ENCODE measurements at places on chromosomes 2 and 18. TPM values are rescaled to one million over a fixed set of nuclear protein-coding genes. Genes with fewer than 3 reads are reported as not detected.

PHLPP1 gene
- 2.7 TPM for total RNA-seq

REG1B gene
- not detected for total RNA-seq

DNA sequence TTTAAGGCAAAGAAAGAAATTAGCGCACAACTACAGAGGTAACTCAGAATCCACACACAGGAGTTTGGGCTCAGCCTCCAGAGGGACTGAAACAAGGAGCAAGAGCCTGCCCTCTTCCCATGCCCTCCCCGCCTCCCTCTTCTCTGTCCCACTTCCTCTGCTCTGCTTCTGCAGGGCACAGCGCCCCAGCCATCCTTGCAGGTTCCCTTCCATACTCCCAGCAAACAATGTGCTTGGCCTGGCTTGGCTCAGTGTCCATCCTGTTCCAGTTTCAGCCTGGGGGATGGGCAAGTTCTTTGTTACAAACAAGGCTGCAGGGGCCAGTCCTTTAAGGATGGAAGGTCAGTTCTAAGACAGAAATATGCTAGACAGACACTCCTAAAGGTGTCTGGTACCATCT is 133.5 kb downstream of the CDH20 start:
- no peak for DNase-seq

DNA sequence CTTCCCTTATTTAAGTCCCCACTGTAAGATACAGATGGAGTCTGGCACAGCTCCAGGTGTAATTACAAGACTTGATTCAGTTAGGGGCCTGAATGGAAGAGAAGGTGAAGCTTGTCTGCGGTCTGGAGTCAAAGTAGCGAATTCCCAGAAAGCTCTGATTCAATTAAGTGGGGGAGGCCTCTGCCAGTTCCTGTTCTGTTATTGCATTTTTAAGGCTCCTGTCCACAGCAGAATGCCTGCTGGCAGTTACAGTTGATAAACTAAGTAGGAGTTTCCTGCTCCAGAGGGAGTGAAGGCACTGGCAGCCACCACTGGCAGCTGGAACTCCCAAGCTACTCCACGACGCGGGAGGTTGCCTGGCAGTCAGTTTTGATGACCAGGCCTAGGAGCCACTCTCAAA is 181.1 kb downstream of the SOCS6 start:
- DNase-seq: no peak

DNA sequence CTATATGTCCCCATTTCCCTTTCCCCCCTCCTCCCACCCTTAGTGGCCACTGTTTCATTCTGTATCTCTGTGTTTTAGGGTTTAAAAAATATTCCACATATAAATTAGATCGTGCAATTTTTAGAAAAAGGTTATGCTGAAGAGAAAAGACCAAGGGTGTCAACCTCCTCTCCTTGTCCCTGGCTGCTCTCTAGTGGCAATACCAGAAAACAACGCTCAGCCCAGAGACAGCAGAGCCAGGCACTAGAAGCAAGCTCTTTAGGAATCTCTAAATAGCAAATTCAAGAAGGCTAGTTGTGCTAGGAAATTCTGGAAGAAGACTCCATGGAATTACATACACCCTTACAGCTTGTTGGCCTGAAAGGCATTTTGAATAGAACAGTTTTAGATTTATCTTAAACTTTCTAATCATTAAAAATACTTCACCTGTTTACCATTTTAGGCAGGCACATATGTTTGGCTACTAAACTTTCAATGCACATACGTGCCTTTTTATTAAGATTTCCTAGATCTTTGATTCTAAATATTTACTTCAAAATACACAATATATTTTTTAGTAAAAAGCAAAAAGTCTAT is 35.1 kb upstream of the RASGRP3 start:
- peak; percentile 31 for DNase-seq

DNA sequence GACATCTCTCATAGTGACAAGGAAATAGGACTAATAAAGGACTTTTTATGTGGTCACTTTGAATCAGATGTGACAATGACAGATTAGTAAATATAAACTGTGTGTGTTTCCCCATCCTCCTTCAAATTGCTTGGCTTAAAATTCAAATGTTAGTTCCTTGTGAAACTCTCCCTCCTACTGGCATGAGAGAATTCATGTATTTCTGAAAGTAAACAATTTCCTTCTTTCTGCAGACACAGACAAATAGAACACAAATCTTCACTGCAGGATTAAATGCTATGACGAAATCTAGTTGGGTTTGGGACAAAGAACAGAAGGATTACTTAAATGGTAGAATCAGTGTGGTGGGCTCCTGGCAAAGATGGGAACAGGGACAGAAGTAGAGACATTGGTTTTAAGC is 328.7 kb upstream of the FAM98A start:
- DNase-seq: no peak

DNA sequence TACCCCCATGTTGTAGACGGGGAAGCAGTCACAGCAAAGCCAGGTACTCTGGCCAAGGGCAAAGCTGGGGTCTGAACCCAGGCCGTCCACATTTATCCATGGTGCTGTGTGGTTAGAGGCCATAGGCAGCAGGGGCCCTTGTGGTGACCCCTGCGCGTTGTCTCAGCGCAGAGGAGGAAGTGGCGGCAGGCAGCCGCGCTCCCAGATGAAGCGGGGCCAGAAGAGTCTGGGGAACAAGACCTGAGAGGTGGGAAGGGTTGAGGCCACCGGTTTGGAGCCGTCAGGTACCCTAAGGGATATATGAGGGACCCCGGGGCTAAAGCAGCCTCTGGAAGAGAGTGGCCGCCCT is 770 bp downstream of the ZNF396 start:
- peak; percentile 13 for DNase-seq

GRCh38 chr18:9549405-9549804 is 65.0 kb downstream of the PPP4R1 start:
- no peak for DNase-seq

DNA sequence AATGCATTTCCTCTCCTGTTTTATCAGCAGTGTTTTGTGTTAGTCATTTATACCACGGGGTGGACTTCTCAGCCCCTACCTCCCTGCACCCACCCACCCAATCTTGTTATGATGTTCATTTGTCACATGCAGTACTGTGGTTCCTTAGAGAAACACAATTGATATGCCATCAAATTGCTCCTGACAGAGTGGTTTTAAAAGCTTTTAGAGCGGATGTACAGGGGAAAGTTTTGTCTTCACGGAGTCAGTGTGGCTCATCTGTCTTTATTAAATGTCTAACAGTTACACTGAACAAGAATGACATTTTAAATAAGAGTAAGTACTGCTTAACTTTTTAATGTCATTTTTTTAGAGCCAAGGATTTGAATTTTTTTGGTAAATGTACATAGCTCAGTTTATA is 156.9 kb downstream of the LRRTM1 start:
- DNase-seq: no peak

DNA sequence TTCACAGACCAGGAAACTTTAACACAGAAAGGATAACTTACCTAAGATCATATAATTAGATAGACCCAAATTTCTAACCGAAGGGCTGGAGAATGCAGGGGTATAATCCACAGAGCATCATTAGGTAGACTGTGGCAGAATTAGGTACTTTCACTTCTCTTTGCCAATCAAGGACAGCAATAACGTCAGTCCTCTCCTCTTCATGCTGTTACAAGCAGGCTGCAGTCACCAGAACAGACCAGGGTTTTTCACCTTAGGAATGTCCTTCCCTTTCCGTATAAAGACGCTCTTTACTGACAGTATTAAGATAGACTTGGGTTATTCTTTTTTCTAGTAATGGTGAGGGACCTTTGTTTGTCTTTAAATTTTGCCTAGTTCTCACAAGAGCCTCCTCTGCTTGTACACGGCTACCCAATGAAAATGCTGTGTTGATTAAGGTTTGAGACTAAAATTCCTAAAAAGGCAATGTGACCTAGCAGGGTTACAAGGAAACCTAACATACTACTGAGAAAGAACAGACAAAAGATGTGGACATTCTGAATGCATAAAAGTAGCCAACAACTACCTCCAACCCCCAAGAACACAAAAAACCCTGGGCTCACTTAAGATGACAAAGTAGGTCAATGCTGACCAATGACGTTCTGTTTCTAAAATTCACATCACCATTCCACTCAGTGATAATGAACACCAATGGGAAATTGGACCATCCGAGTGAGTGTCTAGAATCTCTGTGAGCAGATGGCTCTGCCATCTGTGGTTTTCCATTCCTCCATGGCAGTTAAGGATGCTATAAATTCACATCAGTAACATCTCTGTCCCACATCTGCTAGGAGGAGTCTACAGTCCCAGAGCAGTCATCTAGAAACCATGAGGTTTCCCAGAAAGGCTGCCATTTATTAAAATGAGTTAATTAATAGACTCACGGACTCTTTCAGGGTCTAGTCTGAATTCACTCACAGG is 2.1 kb downstream of the PDIA6 start:
- DNase-seq: no peak

DNA sequence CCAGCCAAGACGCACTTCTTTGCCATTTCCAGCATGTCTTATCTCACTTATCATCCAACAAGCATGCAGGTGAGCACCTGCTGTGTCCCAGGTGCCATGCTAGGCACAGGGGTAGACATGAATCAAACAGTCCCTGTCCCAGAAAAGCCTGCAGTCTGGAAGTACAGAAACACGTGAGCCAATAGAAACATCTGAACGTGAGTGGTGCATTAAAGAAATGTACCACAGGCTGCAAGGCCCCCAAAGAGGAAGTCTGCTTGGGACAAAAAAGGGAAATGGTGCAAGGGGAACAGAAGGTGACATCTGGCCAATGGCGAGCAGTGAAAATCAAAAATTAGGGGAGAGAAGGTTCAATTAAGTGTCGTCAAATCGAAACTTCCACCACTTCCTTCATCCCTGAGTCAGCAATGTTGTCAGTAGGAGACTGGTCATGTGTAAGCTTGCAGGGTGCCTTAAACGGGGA is 17.6 kb upstream of the TMEM247 start:
- DNase-seq: no peak

DNA sequence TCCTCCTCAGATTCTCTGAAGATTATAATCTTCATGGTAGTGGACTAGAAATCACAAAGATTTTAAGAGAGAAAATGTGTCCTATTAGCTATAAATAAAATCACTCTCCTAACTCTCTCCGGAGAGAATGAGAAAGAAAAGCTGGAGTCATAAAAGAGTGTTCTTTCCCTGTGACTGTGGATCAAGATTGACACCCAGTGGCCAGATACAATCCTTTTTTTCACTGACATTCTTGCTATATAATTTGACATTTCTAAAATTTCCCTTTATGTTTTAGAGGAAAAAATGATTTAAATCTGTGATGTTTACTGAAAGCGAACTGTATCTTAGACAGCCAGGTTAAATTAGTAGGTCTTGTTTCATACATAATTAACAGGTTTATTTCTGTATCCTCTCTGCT is 35.4 kb upstream of the LRP2 start:
- DNase-seq: no peak

GRCh38 chr2:183532514-183532913 is 408.3 kb downstream of the NUP35 start:
- DNase-seq: no peak

DNA sequence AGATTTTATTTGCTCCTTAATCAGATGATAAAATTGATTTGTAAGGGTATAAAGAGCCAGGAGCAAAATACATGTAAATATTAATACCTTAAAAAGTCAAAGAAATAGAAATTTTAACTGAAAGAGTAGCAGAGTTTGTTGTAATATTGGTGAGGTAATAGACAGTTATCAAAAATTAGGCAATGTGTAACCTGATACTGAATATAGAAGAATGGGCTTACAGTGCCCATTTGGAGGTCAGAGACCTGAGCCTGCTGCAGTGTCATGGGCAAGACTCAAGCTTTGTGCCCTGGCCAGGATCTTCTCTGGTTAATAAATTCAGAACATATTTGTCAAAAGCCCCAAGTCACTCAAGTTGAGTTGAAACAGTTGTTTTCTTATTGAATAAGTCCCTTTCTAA is 29.7 kb upstream of the TMEM247 start:
- DNase-seq: no peak

DNA sequence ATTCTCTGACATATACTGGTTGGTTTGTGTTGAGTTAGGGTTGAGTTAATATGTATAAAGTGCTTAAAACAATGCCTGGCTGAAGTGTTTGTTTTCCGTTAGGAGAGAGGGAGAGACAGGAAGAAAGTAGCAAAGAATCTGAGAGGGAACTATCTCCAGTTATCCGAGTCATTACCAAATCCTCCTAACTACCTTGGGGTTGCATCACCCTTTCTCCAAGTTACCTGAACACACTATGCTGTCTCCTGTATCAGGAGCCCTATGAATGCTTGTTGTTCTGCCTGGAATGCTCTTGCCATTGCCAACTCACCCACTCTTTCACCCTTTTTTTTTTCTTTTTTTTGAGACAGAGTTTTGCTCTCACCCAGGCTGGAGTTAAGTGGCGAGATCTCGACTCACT is 47.9 kb upstream of the ITGAV start:
- no peak for DNase-seq

- no peak for DNase-seq
Measured at GRCh38 chr2:103859238-103859637, 994.7 kb upstream of the POU3F3 start.

DNA sequence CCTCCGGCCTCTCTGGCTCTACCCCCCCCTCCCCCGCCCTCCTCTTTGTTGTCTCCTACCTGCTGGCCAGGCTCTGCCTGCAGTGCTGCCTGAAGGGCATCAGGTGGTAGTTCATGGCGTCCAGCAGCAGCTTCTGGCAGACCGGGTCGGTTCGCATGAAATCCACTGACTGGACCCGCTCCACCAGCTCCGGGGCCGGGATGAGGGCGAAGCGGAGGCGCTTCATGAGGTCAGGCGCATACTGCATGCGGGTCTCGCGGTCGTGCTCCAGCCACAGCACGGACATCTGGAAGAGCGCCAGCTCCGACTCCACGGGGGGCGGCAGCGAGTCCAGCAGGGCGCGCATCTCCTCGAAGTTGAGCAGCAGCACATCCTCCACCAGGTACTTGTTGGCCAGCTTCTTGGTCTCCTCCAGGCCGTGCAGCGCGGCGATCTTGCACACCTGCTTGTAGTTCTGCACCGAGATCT is 3.2 kb downstream of the KLHL14 start:
- DNase-seq: no peak

DNA sequence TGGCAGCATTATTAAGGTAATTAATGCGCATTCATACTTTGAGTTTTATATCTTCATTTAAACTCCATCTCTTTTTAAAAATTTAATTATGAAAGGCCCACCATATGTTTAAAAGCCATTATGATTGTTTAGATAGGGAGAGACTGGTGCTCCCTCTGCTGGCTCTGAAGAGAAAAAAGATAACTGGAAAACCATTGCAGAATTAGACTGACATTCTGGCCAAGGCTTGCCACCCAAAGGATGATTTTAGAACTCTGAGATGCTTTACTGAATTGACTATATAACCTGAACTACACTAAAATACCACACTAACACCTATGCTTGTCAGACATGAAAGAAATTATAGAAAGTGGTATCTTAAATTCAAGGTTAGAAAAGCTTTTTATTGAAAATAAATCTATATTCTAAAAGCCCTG is 127.6 kb upstream of the SPOPL start:
- DNase-seq: no peak

All from activated CD4-positive, alpha-beta T cell treated with anti-CD3 and anti-CD28 coated beads, Interleukin-2, amount 10 ng/mL, durations not matched to agents 7 days and 5 days (primary cell).